NCI-H1417 treated with DMSO at 0.1 percent for 48 hours (cell line): ENCODE measurements at places on chromosomes 4 and X.

GRCh38 chrX:15194146-15194545 is 75.7 kb downstream of the ASB9 start:
- no peak for DNase-seq

GRCh38 chrX:53682885-53683555 is 3.5 kb downstream of the HUWE1 start:
- DNase-seq, result no peak

GRCh38 chr4:55925241-55925640 is 23.5 kb upstream of the CEP135 start:
- no peak for DNase-seq

- DNase-seq, result no peak
Observed at GRCh38 chrX:136814847-136815750, 34.4 kb upstream of the ARHGEF6 start.

DNA sequence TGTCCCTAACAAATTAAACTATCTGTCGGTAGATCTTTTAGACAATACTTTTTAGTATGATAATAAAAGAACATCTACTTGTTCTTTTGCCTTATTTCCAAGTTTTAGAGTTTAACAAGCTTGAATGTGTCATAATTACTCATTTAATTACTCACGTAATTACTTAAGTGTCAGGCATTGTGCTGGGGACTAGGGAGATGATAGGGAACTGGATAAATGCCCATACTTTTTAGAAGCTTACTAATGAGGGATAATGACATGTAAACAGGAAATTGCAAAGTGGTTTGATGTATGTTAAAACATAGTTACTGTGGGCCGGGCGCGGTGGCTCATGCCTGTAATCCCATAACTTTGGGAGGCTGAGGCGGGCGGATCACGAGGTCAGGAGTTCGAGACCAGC is 158.3 kb downstream of the DMD start:
- no peak for DNase-seq
